Epithelial cell of prostate (primary cell): ENCODE measurements at places on chromosomes 5 and 9.

GRCh38 chr9:77587851-77588250 lies 60.3 kb downstream of the GNA14 start:
- DNase-seq = no peak

GRCh38 chr9:122127396-122127798 lies 32.2 kb downstream of the NDUFA8 start:
- DNase-seq = no peak

DNA sequence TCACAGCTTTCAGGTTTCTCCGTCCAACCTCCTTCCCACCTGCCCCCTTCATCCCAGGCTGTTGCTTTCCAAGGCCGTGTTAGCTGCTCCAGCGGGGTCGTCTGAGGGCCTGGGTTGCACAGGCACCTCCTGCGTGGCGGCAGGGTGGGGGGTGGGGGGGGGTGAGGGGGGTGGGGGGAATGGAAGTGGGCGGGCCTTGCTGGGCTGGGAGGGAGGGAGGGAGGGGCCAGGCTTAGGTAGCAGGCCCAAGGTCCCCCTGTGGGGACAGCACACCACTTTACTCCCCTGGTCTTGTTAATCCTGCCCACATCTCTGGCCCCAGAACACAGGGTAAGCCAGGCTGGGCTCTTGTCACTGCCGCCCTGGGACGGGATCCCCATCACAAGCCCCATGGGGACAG lies 99.1 kb downstream of the RXRA start:
- no peak for DNase-seq

DNA sequence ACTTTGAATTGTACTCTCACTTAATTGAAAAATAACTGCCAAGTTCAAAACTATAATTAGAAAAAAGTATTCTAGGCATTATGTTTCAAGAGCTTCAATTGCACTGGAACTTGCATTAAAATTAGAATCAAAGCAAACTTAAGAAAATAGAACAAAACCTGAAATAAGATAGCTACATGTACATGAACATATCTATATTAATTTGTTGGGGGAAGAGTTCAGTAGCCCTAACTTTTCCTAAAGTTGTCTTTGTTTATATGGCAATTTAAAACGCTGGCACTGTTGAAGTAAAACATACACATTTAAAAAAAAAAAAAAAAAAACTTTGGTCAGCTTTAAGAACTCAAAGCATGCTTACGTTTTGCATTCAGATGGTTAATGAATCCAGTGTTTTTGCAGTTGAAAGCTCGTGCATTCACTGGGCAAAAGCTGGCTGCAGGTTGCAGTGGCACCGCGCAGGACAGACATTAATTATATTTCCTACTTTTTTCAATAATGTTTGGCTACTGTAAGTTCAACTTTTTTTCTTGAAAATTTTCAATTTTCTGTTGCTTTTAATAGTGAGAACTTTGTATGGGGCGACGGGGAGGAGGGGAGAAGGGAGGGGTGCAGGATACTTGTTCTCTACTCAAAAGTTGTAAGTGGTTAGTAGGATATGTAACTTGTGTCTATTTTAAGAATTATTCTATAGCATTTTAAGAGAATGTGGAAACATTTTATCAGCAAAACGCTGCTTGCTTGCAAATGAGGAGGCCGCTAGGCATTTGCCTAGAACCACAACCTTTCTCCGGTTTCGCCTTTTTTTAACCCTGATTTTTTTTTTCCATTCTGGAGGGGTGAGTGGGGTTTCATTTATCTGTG lies 3.9 kb downstream of the NR2F1 start:
- no peak for DNase-seq

DNA sequence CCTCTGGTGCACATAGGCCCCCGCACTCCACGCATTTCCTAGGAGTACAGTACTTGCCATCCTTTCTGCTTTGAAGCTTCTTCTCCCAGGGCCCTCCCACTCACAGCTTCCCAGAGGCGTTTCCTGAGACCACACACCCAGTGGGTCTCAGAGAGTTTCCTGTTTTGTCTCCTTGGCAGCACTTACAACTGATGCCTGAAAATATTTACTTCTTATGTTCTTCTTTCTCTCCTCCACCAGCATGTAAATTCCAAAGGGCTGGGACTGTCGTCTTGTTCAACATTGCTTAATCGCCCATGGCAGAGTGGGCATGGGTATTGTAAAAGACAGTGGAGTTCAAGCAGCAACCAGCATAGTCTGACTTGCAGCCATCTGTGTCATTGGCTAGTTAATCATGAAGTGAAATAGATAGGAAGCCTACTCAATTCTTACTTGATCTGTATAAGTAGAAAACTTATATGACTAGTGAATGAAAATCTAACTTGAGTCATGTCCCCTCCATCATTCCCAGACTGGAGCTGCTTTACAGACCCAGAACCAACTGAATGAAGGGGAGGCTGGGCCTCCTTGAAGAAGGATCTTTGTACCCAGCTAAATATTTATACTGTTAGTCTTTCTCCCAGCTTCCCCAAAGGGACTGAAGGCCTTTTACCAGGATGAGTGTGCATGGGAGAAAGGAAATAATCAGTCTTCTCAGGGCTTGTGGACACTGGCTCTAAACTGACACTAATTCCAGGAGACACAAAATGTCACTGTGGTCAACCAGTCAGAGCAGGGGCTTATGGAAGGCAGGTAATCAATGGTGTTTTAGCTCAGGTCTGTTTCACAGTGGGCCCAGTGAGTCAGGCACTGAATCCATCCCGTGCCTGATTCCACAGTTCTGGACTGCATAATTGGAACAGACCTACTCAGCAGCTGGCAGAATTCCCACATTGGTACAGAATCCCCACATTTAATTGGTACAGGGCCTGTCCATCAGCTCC lies 116.4 kb downstream of the SV2C start:
- no peak for DNase-seq

DNA sequence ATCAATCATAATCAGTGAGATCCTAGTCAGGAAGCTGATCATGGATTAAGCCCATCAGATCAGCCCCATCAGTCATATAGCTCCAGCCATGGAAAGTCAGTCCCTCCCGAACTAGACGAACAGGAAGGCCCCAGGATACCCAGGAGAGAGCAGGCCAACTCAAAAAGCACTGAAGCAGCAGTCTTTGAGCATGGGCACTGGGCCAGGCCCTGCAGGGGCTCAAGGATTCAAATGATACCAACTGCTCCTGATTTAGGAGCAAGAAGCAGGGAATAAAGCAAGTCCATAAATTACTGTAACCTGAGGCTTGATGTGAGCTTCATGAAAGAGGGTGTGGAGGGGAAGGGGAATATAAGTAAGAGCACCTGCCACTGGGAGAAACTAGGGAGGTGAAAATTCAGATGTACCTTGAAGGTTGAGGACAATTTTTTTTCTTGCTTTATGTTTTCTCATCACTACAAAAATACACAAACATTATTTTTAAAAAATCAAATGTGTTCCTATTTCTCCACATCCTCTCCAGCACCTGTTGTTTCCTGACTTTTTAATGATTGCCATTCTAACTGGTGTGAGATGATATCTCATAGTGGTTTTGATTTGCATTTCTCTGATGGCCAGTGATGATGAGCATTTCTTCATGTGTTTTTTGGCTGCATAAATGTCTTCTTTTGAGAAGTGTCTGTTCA lies 115.2 kb downstream of the SIL1 start:
- no peak for DNase-seq

DNA sequence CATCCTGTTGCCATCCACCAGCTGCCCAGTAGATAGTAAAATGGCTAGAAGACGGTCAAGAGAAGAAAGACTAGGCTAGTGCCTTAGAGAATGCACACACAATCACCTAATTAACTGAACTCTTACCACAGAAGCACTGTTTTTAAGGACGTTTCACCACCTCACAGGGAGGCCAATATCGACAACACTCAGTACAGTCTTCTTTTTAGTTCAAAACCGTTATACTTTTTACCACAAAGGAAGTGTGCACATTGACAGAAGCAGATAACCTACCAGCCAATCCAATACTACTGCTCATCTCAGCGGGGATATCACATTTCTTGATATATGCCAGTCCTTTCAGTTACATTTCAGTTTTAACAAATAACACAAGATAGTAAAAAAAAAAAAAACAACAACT lies 122.3 kb downstream of the GNAQ start:
- no peak for DNase-seq

DNA sequence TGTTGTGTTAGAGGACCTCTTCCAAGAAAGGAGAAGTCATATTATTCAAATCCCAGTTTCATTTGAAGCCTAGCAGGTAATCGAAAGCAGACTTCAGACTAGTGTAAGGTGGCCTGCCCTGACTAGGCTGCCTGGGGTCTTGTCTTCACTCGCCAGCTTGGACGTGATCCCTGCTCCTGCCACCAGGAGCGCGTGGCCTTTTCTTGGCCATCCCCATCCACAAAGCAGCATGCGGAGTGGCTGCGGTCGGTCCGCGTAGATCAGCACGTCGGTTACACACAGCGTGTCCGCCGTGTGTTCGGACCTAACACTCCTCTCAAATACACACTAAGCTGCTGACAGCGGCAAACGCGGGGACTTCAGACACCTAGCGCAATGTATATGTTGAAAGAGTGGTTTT lies 37.3 kb downstream of the CFAP77 start:
- no peak for DNase-seq

- no peak for DNase-seq
These were observed 93.5 kb upstream of the TNPO1 start for GRCh38 chr5:72722792-72723452.

DNA sequence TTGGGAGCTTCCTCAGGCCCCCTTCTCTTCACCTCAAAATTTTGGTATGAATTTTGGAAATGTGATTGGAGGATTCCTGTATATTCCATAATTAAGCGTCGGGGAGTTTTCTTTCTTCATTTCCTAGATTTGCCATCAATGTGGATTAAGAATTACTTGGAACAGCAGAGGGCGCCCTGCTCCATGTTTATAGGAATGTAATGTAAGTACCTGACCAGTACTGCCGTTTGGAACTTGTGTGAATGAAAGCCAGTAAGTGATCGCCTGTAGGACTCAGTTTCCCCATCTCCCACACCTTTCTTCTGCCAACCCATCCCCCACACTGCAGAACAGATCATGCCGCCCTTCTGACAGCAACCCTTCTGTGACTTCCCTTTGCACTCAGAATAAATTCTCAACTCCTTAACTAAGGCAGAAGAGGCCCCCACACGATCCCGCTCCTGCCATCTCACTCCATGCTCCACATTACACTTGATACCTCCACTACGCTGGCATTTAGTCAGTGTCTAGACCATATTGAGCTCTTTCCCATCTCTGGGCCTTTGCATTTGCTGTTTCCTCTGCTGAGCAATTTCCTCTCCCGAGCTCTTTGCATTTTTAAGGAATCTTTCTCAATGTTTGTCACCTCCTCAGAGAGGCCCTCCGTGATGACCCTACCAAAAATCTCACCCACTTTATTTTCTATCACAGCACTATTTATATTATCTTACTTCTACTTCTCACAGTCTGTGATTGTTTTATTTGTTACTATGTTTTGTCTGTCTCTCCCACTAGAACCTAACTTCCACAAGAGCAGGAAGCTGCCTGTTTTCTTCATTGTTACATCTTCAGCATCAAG lies 79.5 kb upstream of the HTR4 start:
- peak; percentile 44 for DNase-seq

GRCh38 chr5:175713930-175714329 lies 56.1 kb downstream of the HRH2 start:
- no peak for DNase-seq
